ENCODE measurements at places on chromosomes 16 and 17. TPM values are rescaled to one million over a fixed set of nuclear protein-coding genes. Genes with fewer than 3 reads are reported as not detected.

DNA sequence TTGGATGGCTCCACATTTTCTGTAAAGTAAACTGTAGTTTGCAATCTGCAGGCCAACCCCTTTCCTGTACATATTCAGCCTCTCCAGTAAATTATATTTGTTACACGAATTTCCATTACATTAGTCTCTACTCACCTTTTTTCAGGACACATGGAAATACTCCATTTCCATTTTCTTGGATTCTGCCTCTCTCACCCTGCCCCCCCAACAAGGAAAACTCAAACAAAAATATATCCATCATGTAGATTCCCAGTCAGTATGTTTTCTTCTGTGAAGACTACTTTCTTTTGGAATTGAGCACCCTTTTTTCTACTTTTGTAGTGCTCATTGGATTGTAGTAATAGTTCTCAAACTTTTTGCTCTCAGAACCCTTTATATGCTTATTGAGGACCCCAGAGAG lies 2.9 kb downstream of the PPM1D start:
- H3K27me3 ChIP-seq, result no peaks in the 10 kb centered on the region
- H3K36me3 ChIP-seq, result peaks cover 4% of the 10 kb centered on the region
- H3K4me3 ChIP-seq, result peak overlapping the region; percentile 78
- H3K4me1 ChIP-seq, result peaks cover 3% of the 10 kb centered on the region
- no peak for DNase-seq
- H3K27ac ChIP-seq, result peak overlapping the region; percentile 17

The ZNF75A gene
- polyA plus RNA-seq, result 7.2 TPM

GRCh38 chr16:84088695-84089395 lies 27.9 kb downstream of the MBTPS1 start:
- peaks cover 89% of the 10 kb centered on the region for H3K36me3 ChIP-seq
- DNase-seq, result no peak
- no peaks in the 10 kb centered on the region for H3K4me1 ChIP-seq
- no peak overlapping the region for H3K27ac ChIP-seq
- no peaks in the 10 kb centered on the region for H3K27me3 ChIP-seq

GRCh38 chr16:84043486-84044117 lies 1.0 kb upstream of the SLC38A8 start:
- peak; percentile 58 for DNase-seq
- H3K27ac ChIP-seq, result no peak overlapping the region
- H3K27me3 ChIP-seq, result no peaks in the 10 kb centered on the region
- peaks cover 5% of the 10 kb centered on the region for H3K4me1 ChIP-seq
- H3K36me3 ChIP-seq, result no peaks in the 10 kb centered on the region

The RASL10B gene
- 4.3 TPM for polyA plus RNA-seq

The CD79B gene
- 0.06 TPM for polyA plus RNA-seq

- no peaks in the 10 kb centered on the region for H3K27me3 ChIP-seq
- H3K36me3 ChIP-seq, result no peaks in the 10 kb centered on the region
- peak overlapping the region; percentile 88 for H3K4me3 ChIP-seq
- no peak for DNase-seq
- peak overlapping the region; percentile 29 for H3K27ac ChIP-seq
Measured at GRCh38 chr16:75250089-75250808, 1.2 kb downstream of the BCAR1 start.

- peaks cover 98% of the 10 kb centered on the region for H3K27me3 ChIP-seq
- H3K4me1 ChIP-seq, result no peaks in the 10 kb centered on the region
- DNase-seq, result no peak
- no peak overlapping the region for H3K4me3 ChIP-seq
Measured at GRCh38 chr17:48543854-48544348, 1.0 kb downstream of the HOXB2 start.

All from SK-N-SH (cell line).